Stimulated activated CD8-positive, alpha-beta memory T cell treated with anti-CD3 and anti-CD28 coated beads, Interleukin-4, amount 100 ng/mL, for 4 hours (primary cell): ENCODE measurements at places on chromosomes 13 and 19.

DNA sequence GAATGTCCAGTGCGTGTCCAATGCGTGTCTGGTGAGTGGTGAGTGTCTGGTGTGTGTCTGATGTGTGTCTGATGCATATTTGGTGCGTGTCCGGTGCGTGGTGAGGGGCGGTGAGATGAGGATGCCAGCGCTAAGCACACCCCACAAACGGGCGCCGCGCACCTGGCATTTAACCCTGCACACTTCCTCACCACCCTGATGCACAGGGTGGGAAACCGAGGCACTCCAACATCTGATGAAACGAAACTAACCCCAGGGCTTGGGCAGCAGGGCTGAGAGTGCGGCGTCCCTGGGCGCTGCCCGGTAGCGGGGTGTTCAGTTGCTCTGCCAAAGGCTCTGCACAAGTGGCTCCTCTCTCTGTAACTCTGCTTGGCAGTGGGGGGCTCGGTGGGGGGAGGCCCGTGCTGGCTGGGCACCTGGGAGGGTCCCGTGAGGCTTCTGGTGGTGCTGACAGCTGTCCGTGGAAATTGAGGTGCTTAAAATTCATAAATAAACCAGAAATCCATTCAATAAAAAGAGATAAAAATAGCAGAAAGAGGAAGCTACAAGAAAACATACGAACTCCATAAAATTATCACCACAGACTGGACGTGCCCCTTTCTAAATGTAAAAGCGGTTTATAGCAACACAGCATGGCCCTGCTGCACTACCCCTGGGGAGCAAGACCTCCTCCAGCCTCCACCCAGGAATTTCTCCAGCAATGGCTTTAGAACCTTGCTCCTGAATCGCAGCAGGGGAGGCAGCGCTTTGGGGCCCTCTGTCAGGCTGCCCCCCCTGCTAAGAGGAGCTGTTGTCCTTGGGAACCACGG lies 76.0 kb downstream of the RASA3 start:
- no peak for DNase-seq

- no peak for DNase-seq
Measured at GRCh38 chr19:47658431-47659348, 49.8 kb downstream of the BICRA start.

- no peak for DNase-seq
Measured at GRCh38 chr19:12938779-12939601, 581 bp downstream of the CALR start.

DNA sequence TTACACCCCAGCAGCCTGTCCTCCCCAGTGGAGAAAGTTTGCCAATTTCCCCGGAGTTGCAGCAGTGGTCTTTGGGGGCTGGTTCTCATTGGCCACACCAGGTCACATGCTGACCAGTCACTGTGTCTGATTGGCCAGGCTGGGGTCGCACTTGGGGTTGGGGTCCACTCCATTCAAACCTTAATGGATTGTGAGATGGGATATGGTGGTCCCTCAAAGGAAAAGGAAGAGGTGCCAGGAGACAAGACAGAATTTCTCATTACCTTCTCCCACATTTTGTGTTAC lies 3.4 kb downstream of the PPM1N start:
- no peak for DNase-seq

- DNase-seq = no peak
Measured at GRCh38 chr13:45055902-45056648, 64.2 kb upstream of the GTF2F2 start.

DNA sequence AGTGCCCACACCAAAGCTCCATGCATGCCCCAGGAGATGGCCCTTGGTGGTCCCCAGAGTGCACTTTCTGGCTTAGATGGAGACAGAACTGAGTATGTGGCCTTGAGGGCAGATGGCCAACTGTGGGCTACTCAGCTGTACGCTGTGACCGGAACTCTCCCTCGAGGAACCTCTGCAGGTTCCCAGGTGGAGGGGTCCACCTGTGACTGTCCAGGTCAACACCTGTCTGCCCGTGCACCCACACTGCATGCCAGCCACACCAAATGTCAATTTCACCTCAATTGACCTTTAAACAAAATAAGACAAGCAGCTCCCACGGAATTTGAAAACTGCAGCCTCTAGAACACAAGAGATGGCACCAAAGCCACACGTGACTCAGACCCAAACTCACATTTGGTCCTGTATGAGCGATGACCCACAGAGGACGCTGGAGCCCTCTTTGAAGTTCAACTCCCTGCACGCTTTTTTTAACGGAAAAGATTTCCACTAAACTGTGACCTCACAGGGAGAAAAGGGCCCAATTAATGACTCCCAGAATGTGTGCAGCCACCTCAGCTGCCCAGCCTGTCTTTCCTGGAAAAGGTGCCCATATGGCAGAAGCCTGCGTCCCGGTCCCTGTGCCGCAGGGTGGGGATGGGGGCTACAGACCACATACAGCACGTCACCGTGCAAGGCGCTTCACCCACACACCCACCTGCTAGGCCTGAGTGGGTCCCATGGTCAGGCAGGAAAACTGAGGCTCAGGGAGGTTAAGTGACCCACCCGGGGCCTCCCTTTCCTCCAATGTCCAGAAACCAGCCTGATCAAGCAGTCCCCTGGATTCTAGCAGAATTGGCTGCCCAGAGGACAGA lies 47.7 kb downstream of the KLF2 start:
- no peak for DNase-seq

DNA sequence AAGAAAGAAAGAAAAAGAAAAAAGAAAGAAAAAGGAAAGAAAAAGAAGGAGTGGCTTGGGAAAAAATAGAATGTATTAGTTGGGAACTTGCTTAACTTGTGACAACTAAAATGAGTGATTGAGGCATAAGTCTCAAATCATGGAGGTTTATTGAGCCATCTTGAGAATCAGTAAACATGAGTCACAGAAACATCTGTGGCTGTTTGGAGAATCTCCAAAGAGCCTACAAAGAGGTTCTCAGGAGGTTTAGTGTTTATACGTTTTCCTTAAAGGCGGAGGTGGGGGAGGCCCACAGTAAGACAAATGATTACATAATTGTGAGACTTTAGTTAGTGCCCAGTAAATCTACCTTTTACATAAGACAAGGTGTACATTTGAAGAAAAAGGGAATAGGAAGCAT lies 38.6 kb downstream of the WDR87 start:
- DNase-seq = no peak

DNA sequence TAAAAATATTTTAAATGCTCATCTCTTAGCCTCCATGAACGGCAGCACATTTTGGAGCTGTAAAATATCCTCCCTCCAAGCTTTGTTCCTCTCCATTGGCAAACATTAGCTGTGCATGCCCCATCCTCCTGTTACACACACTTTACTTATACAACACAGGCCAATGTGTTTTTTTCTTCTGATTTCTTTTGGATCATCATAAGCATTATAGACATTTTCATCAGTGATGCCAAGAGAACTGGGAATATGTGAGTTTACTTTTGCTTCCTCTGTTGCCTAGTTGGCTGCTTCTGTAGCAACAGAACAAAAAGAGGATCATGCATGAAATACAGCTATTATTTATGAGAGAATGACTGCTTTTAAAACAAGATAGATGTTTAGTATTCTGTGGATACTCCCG lies 142.6 kb downstream of the PCDH9 start:
- no peak for DNase-seq

DNA sequence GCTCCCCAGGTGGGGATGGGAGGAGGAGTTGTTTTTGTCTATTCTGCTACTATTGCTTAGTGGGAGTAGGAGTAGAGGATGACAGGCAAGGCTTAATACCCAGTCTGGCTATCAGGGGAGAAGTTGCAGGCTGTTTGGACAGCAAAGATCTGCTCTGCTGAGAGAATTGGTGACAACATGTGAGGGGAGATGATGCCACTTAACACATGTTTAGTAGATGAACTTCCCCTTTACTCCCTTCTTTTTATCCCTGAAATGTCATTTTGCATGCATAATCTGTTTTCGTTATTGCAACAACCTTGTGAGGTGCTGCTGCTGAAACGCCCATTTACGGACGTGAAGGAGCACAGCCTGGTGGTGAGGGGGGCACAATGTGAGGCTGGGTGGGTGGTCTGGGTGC lies 3.0 kb upstream of the CYP4F12 start:
- DNase-seq = no peak

GRCh38 chr19:51320280-51320657 lies 8.8 kb downstream of the IGLON5 start:
- DNase-seq = no peak

GRCh38 chr13:59445812-59446211 lies 717.9 kb downstream of the DIAPH3 start:
- DNase-seq = no peak

DNA sequence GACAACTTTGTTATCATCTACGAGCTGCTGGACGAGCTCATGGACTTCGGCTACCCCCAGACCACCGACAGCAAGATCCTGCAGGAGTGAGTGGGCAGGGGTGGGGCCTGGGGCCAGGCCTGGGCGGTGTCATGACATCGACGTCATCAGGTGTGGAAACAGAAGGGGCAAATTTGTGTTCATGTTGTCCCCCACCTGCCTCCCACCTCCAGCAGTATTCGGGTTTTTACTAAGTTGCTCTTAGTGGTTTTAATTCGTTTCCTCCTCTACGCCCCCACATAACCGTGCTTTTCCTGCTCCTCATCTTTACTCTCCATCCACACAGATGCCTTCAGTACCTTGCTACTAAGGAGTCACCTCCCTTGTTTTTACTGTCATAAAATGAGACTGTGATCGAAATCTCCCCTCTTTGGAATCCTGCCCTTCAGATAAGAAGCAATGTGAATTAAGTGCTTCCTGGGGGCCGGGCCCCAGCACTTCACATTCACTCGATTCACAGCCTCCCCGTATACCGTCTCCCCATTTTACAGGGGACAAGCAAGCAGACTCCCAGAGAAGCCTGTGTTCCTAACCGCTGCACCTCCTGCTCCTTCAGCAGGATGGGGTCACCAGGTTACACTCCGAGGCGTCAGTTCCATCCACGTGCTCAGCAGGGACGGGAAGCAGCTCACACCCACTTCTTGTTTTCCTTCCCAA lies 10.5 kb downstream of the AP1M1 start:
- DNase-seq = no peak

GRCh38 chr19:38033658-38034491 lies 126.9 kb downstream of the SIPA1L3 start:
- DNase-seq = no peak

GRCh38 chr19:4690361-4690760 lies 20.2 kb upstream of the MYDGF start:
- no peak for DNase-seq

- no peak for DNase-seq
Measured at GRCh38 chr19:7265963-7266362, 28.3 kb downstream of the INSR start.

DNA sequence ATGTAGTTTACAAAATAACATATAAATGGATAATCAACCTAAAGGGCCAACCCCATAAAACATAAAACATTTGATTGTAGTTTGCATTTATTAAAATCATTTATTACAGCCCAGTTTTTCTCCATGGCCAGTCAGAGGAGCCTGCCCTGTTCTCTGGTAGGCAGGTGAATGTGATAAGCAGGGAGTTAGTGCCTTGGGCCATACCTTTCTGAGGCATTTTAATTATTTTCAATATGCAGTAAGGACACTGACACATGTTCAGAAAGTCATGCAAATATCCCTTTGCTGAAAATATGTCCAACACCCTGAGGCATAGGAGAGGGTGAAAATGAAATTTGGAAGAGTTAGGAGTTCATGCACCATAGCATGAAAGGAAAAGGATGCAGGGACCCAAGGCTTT lies 242.6 kb upstream of the EDNRB start:
- DNase-seq = no peak

- DNase-seq = no peak
Measured at GRCh38 chr13:91360246-91360751, 12.8 kb downstream of the MIR17HG start.

- no peak for DNase-seq
Measured at GRCh38 chr19:13633109-13633508, 126.8 kb upstream of the CACNA1A start.

- DNase-seq = peak; percentile 31
Measured at GRCh38 chr19:41225238-41226052, 6.4 kb downstream of the AXL start.

GRCh38 chr13:103283451-103283820 lies 217.2 kb upstream of the SLC10A2 start:
- DNase-seq = no peak

GRCh38 chr13:88103824-88104223 lies 432.7 kb downstream of the SLITRK5 start:
- DNase-seq = no peak

DNA sequence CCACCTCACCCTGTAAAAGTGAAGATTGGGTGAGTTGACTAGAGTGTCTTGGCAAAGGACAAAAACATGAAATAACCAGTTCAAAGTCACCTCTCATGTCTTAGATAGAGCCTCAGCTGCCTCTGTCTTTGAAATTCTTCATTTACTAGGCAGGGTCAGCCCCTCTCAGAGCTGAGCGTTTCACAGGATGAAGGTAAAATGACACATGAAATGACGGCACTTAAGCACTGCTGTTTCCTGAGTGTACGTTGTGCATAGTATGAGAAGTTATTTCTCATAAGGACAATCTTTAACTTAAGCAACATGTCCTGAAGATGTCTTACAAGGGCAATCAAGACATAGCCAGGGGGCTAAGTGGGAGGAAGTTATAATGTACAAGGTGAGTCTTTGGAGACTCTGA lies 32.3 kb upstream of the SLC10A2 start:
- DNase-seq = no peak
